ENCODE measurements at places on chromosomes 3 and 15.

GRCh38 chr3:129254536-129255230, 5.3 kb downstream of the COPG1 start:
- no peak for DNase-seq

- no peak for DNase-seq
Measured at GRCh38 chr3:146044046-146044445, 116.9 kb downstream of the PLOD2 start.

- no peak for DNase-seq
Measured at GRCh38 chr15:74962671-74963070, 6.1 kb upstream of the RPP25 start.

- DNase-seq = no peak
Measured at GRCh38 chr15:75862796-75863195, 19.5 kb downstream of the UBE2Q2 start.

DNA sequence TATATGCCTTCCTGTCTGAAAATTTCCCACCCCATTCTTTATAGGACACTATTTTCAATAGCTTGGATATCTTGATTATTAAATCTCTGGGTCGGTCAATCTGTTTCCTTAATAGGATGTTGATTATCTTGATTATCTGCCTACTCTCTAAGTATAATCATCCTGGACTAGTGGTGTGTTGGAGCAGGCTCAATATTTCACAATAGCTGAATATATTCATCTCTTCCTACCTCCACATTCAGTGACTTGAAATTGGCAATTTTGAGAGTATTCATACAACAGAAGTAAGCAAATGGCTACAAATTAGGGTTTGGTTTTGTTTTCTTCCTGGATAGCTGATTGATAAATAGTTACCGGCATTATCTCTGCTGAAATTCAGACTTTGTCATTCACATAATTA, 1162.6 kb downstream of the ROBO1 start:
- no peak for DNase-seq

DNA sequence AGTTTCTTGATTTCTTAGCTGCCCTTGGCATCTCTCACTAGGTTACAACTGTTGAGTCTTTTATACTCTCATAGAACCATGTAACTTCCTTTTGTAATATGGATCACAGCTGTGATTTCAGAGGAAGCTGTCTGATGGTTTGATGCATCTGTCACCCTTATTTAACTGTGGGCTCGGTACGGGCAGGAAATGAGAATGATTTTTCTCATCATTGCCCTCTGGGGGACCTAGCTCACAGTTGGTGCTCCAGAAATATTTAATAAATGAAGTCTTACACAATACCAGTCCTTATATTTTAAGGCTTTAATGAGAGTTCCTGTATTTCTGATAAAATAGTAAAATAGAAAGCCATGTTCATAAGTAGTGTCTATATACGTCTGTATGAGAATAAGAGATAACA, 151.2 kb downstream of the EBLN2 start:
- no peak for DNase-seq

DNA sequence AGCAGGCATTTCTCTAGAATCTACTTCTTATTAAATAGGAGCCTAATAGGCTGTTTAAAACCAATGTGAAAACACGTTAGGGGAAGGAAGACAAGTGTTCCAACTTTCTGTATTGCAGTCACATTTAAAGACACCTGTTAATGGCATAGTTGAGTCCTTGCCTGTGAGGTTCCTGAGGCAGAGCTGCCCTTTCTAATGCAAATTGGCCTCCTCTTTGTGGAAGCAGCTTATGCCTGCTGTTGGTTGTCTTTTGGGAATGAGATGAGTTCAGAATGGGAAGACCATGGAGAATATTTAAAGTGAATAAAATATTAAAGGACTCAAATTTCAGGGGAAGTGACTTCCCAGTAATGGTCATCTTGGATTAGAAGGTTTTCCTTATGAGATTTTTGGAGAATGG, 51.2 kb downstream of the NEK11 start:
- no peak for DNase-seq

DNA sequence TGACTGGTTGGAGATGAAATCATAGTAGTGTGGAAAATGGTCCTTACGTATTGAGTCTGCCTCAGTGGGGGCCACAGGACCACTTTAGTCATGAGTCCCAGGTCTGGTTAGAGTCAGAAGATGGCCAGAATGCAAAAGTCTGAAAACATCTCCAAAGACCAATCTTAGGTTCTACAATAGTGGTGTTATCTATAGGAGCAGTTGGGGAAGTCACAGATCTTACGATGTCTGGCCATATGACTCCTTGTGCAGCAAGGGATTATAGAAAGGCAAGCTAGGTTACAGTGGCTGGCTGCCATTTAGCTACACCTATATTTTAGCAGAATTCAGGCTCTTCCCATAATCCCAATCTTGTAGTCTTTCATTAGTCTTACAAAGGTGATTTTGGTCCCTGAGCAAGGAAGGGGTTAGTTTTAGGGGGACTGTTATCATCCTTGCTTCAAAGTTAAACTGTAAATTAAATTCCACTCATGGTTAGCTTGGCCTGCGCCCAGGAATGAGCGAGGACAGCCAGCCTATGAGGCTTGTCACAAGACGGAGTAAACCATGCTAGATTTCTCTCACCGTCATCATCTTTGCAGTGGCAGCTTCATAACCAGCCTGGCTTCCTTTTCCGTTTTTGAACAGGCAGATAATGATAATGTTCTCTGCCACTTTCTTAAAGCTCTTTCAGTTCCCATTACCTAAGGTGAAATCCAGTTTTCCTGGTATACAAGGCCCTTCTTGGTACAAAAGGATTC, 134.1 kb downstream of the VPS8 start:
- no peak for DNase-seq

- DNase-seq = no peak
Measured at GRCh38 chr3:126746395-126747177, 42.5 kb downstream of the CHCHD6 start.

- DNase-seq = no peak
Measured at GRCh38 chr15:43792761-43793476, 799 bp downstream of the SERF2 start.

DNA sequence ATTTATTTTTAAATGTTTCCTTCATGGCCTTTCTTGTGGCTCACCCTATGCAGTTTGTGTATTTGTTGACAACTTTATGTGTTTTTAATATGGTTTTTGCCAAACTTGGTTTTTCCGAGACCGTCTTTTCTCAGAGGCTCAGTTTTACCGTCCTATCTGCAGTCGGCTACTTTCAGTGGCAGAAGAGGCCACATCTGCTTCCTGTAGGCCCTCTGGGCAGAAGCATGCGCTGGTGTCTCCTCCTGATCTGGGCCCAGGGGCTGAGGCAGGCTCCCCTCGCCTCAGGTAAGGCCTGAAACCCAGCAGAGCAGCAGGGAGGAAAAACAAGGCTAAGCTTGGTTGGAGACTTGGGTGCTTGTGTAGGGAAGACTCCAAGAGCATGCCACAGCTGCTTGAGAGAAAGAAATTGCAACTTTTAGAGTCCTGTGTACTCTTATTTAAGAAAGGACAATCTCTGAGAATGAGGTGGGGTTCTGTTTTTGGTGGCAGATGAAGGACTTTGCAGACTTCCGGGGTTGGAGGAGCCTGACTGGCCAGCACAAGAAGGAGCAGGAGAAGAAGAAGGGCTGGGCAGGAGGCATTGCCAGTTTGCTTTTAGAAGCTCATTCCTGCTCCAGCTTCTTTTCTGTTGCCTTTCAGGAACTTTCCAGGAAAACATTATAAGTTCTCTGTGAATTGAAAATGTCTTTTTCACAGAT, at the start of gene TIGIT:
Gene TIGIT (plus strand): TSS at position 191 of the 698 bp plus-strand sequence. CDS start 34 bp downstream, at position 225.
- no peak for DNase-seq

GRCh38 chr15:29018120-29018805, 132.5 kb downstream of the APBA2 start:
- DNase-seq = no peak

DNA sequence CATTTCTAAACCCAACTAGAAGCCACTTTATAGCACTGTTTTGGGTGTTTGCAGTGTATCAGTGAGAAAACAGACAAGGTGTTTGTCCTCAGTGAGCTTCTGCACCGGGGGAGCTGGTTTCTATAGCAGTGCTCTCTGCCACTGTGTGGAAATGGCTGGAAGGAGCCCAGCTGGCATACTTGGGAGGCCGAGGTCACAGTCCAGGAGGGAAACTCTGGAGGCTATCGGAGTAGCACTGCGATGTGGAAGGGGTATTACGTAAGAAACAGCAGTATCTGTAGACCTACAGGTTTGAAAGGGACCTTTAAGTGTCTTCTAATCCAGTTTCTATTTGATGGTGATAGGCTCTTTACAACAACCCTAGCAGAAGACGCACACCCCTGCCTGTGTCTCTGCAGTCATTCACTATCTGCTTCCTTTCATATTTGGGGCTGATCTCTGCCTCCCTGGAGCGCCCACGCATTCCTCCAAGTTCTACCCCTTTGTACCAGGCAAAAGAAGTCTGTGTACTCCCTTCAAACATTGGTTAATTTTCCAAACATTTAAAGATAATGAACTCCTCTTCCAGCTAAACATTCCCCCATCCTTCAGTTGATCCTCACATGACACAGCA, 87.4 kb upstream of the ADAMTS17 start:
- DNase-seq = no peak

- no peak for DNase-seq
Measured at GRCh38 chr15:29910068-29910467, 87.8 kb upstream of the TJP1 start.

DNA sequence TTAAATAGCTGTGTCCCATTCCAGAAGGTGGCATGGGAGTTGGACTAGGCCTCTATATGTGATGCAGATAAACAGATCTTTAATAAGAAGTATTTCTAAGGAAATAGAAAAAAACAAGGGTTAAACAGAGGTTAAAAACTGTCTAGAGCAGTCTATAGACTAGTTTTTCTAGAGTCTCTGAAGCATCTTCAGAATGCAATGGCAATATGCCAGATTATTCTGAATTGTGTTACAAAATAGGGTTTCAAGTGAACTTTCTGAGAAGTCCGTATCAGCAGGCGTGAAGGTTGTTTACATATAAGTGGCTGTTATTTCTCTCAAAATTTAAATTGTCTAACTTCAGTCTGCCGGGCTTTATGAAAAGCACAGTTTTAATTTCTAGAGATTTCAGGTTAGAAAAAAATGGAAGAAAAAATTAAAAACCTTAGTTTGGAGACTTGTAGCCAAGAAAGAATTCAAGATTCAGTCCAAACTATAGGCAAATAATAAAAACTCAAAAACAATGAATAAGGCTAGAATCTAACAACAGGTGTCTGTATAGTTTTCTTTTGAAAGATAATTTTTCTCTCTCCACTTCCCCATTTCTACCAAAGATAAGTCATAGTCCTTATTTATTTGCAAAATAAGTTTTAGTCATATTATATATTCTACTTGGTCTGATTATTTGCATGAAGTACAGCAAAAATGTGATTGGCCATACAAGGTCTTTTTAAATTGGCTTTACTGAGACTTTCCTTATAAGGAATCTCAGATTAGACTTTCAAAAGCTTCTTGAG, 55.2 kb downstream of the OSTN start:
- no peak for DNase-seq

- no peak for DNase-seq
Measured at GRCh38 chr3:16055606-16056211, 118.8 kb upstream of the GALNT15 start.

GRCh38 chr3:72727172-72727571, 121.1 kb downstream of the SHQ1 start:
- DNase-seq = no peak

DNA sequence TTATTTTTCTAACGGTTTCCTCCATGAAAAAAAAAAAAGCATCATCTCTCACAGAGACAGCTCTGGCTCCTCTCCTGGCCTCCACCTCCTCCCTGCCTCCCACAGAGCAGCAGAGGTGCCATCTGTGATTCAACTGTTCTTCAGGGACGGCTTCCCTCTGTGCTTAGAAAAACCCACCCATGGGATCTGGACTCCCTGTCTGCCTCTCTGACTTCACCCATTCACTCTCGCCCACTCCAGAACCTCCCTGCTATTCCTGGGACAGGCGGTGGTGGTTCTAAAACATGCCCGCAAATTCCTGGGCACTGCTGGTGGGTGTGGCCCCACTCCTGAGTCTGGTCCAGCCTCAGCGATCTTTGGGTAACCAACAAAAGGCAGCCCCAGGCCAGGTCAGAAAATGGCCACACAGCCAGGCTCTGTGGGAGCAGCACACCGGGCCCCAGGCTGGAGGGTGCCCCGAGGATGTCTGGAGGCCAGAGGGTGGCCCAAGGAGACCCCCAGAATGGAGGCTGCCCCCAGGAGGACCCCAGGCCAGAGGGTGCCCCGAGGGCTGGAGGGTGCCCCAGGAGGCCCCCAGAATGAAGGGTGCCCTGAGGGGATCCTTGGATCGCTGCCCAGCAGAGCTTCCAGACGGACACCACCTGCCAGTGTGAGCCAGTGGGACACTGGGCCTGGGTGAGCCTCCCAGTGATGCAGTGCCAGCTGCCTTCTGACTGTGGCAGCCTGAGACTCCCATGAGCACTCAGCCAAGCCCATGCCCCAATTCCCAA, 2.6 kb upstream of the CHST13 start:
- no peak for DNase-seq

DNA sequence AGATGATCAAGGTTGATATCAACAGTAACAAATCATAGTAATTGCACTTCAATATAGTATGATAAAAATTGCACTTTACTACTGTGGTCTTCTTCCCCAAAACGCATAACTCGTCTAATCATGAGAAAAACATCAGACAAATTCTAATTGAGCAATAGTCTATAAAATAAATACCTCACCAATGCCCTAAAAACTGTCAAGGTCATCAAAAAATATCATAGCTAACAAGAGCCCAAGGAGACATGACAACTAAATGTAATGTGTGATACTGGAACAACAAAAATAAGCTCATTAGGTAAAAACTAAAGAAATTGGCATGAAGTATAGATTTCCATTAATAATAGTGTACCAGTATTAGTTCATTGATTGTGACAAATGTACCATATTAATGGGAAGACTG, 85.6 kb upstream of the LRRC3B start:
- no peak for DNase-seq

DNA sequence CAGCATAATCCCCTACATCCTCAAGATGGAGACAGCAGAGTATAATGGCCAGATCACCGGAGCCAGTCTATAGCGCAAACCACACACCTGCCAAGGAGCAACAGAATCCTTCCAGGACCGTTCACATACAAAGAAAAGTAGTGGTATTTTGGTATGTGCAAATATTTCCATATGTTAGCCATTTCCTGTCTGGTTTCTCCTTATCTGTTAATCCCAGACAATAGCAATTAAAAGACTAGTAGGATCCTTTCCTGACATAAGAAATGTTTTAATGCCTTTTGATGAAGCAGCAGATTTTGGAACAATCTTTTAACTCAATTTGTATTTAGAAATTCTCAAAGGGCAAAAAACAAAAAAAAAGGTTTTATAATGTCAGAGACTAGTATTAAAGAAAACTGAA, 22.2 kb downstream of the MRPS25 start:
- DNase-seq = no peak

GRCh38 chr3:132898141-132898540, 140.1 kb upstream of the TMEM108 start:
- DNase-seq = no peak
